ENCODE measurements at places on chromosomes 6 and 20.

- no peak for DNase-seq
Observed at GRCh38 chr20:25025986-25026605, 31.8 kb downstream of the ACSS1 start.

GRCh38 chr20:64068386-64069208, 5.6 kb downstream of the TCEA2 start:
- no peak for DNase-seq

- DNase-seq: no peak
Observed at GRCh38 chr6:144488590-144488989, 203.5 kb downstream of the UTRN start.

GRCh38 chr6:32107406-32107805, 1.7 kb downstream of the TNXB start:
- peak; percentile 87 for DNase-seq

DNA sequence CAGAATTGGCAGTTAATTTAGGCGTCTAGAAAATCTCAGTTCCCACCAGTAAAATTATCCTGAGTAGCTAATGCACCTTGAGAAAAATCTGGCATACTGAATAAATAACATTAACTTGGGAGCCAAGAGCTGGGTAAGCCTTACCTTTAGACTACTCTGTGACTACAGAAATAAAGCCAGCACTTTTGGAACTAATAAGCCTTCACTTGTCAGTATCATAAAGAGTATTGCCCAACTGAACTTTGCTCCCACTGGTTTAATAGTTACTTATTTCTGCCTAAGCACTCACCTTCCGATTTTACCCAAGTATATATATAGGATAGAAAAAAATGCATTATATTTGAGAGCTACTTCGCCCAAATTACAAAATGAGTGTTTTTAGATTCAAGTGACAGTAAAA, 10.7 kb downstream of the FAM8A1 start:
- no peak for DNase-seq

DNA sequence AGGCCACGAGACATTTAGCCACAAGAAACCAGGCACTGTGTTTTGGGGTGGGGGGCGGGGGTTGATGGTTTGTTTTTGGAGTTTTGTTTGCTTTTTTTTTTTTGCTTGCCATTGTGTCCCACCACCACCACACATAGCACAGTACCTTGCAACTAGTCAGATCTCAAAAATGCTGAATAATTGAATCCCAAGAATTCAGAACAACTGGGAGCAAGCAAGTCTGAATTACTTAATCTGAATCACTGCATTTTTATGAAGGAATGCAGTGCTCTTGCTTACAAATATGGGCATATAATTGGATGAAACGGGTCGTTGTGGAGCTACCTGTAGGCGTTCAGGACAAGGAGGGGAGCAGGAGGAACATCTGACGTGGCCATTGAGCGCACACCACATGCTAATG, 151.5 kb upstream of the CDYL start:
- DNase-seq: no peak

DNA sequence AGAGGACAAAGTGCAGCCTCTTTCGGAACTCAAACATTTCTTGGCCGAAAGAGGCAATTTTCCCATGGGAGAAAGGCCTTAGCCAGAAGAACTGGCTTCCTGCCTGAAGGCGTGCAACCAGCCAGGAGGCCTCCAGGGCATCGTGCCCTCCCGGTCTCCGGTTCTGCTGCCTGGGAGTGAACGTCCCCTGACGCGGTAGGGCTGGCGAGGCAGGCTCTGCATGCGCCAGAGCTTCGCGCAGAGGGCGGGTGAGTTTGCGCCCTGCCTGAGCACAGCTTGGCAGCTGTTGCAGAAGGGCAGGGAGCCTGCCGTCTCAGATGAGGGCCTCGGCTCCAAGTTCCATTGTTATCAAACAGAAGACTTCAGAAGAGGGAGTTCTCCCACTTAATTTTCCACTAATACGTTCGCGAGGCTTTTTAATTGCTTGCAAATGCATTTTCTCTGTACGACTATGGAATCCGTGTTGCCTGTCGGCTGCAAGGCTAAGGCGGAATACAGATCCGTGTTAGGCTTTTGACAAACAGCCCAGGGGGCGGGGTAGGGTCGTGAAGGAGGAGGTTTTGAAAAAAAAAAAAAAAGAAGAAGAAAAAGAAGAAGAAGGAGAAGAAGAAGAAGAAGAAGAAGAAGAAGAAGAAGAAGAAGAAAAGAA, 5.5 kb upstream of the TFAP2D start:
- DNase-seq: no peak

GRCh38 chr6:130836055-130836640, 8.9 kb downstream of the SMLR1 start:
- no peak for DNase-seq

DNA sequence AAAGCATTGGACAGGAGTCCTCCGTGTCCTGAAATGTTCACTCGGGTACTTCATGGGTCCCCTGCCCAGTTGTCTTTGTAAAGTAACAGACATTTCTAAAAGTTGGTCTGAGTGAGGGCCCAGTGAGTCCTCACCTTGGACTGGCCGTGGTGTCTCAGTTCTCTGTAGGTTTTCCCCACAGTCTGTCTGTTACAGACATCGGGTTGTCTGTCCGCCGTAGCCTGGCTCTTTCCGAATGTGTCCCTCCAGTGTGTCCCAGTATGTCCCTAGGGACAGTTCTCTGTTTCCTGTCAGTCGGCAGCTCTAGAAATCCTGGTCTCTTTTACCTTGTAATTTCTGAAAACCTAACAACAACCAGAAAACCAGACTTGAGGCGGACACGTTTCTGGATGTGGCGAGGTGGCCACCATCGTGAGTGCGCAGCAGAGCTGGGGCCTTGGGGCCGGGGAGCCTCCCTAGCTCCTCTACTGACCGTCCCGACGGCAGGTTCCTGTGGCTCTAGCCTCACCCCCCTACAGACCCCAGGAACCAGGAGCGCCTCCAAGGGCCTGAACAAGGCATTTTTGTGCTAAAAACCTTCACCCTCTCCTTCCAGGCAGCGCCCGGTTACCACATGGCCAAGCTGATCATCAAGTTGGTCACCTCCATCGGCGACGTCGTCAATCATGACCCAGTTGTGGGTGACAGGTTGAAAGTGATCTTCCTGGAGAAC, 42.2 kb downstream of the PYGB start:
- DNase-seq: no peak

- DNase-seq: no peak
Observed at GRCh38 chr6:41519745-41520699, 26.2 kb upstream of the FOXP4 start.

- DNase-seq: no peak
Observed at GRCh38 chr6:148513145-148514071, 170.8 kb downstream of the SASH1 start.

DNA sequence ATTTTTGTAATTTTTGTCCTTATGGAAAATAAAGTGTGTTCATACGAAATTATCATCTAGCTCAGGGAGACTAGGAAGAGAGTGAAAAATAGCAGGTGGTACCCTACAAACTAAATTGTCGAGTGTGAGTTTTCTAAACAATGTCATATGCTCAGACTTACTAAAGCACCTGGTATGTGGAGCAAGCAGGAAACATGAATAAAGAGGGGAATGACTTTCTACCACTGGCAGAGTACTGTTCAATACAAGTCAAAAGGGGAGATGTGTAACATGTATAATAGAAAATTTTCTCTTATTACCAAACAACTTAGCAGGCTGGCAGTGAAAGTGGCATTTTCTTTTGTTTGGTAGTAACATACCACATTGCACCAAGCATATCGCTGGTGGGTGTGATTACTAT, 36.1 kb downstream of the CTNNBL1 start:
- DNase-seq: no peak

Data from hematopoietic multipotent progenitor cell treated with erythropoietin and hydrocortisone succinate and interleukin-3 and kit ligand, for 17 days (in vitro differentiated cells).